ENCODE measurements at places on chromosomes 13 and 19.

DNA sequence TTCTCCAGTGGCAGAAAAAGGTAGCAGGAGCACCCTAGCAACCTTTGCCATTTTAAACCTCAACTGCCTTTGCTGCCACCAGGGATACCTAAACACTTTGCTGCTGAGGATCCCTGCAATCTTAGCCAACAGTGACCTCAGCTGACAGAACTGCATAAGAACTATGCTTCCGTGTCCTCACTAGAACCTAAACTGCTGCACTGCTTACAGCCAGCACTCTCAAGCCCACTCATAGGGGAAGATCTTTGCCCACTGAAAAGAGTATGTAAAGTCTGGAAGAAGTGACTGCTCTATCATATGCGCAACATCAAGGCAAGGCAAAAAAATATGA is 270.0 kb upstream of the PCDH20 start:
- DNase-seq = no peak

DNA sequence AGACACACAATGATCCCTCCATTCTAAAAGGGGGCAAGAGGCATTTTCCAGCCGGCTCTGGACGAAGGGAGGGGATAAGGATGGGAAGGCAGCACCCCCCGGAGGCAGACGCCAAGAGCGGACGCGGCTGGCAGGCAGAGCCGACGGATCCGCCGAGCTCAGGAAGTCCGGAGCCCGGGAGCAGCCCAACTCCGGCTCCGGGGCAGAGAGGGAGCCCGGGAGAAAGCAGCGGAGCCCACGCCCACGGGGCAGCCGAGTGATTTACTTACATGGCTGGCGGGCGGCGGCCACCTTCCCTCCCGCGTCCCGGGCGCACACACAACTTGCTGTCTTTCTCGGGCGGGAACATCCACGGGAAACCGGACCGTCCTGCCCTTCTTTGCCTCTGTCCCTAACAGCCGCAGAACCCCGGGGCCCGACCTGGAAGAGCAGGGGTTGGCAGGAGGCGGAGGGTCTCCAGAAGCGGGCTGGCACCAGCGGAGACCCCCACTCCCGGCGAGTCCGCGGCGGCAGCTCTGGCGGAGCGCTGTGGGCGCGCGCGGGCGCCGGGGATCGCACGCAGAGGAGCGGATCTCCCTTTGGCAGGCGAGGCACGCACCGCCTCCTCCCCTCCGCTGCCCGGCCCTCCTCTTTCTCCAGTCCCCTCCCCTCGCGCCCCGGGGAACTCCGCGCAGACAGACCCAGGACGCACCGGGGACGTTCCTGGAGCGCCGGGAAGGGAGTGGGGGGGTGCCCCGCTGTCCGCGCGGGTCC is at the start of gene LHFPL6:
Gene LHFPL6 (minus strand): TSS at position 580 of the 753 bp plus-strand sequence.
- peak; percentile 27 for DNase-seq

DNA sequence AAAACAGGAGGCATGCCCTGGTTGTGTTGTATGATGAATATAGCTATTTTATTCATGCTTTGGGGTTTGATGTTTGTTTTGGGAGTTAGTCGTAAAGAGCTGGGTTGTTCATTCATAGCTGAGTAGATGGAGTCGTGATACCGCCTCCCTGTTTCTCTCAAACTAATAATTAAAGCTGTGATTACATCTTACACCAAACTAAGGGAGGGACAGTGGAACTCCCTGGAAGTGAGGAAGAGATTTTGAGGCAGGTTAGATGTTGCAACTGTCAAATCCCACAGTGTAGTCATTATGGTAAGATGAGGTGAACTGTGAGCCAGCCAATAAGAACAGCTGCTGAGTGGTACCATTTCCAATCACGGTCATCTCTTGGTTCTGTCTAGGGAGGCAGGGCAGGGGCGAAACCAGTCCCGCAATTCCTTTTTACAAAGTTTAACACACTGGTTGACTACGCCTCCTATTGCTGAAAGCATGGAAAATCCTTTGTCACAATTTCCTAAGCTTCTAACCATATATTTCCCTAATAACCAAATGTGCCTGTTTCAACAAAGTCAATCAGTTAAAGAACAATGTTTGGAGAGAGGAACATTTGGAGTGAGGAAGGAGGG is 207.6 kb upstream of the SERP2 start:
- DNase-seq = no peak

DNA sequence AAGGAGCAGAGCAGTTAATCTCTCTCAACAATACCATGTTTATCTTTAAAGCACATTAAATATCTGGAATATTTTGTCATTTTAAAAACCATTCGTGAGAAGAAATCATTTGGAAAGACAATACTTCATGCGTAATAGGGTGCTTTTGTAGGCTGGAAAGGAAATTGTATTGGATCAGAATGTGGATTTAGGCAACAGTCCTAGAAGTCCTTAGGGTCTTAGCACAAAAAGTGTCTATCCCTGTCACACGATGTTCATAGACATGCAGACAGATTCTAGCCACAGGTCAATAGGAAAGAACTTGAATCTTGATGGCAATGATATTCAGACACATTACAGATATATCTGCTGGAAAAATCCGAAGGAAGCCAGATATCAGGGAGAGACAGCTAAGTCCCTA is 156.0 kb downstream of the KCTD12 start:
- no peak for DNase-seq

GRCh38 chr13:92719868-92720267 is 506.7 kb upstream of the GPC6 start:
- DNase-seq = no peak

DNA sequence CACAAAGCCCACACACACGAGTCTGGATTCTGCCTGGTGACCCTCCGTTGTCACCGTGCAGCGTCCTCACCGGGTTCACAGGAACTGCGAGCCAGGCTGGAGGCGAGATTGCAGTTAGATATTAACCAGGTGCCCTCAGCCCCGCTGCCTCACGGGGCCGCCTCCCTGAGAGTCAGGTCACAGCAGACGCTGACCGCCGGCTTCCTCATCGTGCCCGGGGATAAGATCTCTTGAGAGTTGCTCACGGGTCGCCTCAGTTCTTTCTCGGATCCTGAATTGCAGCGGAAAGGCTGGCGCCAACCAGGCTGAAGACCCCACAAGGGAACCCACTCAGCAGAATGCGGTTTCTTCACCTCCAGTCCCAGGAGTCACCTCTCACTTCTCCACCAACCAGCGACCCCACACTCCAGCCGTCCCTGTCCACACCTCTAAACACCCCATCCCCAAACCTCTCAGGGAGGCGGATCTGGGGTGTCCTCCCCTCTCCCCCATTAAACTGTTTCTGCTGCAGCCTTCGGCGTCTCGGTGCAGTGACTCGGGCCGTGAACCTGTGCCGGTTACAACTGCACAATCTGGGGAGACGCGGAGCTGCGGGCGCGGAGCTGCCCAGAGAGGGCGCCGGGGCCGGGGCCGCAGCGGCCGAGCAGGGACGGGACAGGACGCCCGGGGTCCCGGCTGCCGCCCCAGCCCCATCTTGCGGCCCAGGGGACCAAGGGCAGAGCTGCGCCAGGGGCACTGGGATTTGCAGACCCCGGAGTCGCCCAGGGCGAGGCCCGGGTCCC is 591 bp downstream of the ZNF823 start:
- no peak for DNase-seq

Data from stimulated activated CD4-positive, alpha-beta T cell treated with anti-CD3 and anti-CD28 coated beads, Interleukin-1b, Interleukin-23, amount 100 ng/mL, for 4 hours (primary cell).